ENCODE measurements at places on chromosomes 4 and X.
A peak's percentile ranks its signal among the peaks of the same experiment; 100 is the strongest.

GRCh38 chr4:103934178-103934789, 214.5 kb upstream of the TACR3 start:
- no peak for DNase-seq

DNA sequence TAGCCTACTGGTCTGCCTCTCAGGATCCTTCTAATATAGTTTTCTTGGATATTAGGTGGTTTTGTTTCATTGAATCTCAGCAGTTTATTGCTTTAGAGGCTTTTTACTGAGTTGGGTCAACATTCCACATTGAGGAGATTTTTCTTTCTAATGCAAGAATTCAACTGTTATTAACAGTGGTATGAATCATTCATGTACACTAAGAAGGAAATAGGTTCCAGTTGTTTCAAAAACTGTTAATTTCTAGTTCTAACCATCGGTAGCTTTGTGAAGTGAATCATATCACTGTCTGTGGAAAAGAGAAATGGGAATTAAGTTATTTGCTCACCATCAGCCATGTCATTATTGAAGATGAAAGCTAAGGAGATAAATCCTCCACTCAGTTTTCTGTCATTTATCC, 331.5 kb downstream of the RPA4 start:
- DNase-seq = no peak

DNA sequence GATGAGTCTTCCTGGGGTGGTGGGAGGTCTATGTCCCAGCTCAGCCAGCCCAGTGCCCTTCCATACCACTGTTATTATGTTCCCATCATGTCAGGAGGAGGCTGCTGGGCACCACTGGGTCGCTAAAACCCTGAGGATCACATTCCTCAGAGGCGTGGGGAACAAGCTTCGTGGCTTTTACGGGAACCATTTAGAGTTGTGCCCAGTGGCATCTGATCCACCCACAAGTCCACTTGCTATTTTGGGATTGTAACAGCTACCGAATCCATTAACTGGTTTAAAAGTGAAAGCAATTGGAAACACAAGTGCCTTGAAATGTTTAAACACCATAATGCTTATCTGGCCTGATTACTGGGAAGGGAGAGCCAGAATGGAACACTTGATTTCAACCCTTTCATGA, 13.1 kb upstream of the CCKAR start:
- DNase-seq = no peak

GRCh38 chr4:129900430-129900953, 804.5 kb downstream of the C4orf33 start:
- DNase-seq = peak; percentile 2

- DNase-seq = no peak
Measured at GRCh38 chr4:101153653-101154052, 193.7 kb downstream of the PPP3CA start.

DNA sequence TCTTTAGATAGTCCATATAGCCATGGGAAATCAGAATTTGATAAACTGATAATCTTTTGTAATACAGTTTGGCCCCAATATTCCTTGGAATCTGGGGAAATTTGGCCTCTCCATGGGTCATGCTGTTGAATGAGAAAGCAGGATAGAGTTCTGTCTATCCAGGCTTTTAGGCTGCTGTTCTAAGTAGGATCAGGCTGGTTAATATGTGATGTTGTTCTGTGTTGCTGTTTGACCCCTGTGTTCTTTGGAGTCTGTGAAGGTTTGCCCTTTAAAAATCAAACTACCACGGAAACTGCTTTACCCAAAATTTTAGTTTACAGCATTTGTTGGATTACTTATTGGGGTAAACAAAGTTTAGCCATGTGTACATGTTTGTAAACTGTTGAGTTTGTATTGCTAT, 114.5 kb downstream of the ZNF330 start:
- DNase-seq = no peak

DNA sequence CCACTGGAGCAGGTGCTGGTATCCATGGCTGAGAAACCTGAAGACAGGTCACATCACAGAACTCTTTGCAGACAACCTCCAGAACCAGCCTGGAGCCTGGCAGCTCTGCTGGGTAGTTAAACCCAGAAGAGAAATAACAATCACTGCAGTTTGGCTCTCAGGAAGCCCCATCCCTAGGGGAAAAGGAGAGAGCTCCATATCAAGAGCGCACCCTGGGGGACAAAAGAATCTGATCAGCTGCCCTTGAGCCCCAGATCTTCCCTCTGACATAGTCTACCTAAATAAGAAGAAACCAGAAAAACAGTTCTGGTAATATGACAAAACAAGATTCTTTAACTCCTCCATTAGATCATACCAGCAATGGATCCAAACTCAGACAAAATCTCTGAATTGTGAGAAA, 823.2 kb upstream of the FRG1 start:
- no peak for DNase-seq

DNA sequence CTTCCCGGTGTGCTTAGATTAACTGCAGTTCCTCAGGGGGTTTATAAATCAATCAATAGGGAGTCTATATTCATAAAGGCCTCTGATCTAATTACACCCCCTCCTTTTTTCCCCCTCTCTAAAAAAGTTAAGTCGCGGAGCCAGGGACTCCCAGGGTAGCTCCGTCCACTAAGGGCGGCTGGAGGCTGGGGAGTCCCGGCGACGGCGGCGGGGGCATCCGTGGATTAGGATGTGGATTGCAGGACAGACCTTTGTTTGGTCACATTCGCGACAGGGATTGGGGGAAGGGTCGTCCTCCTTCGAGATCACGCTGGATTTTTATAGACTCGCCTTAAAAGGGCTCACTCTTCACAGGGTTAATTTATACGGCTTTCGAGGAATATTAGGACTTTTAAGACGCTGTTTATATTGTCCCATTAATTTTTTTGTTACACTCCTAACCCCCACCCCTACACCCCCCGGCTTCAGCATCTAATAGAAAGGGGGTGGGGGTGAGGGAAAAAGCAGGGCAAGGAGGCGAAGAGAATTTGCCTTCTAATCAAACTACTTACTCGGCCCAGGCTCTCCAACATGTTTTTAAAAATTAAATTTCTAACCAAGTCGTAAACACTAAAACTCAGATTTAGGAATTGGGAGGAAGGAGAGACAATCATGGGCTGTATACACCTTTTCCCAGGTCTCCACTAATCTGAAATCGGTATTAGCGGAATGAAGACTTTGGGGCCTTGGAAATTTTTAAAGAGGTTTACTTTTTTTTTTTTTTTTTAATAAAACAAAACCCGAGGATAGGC, 8.5 kb downstream of the PITX2 start:
- DNase-seq = no peak

- DNase-seq = no peak
Measured at GRCh38 chr4:26206339-26206738, 114.5 kb upstream of the RBPJ start.

GRCh38 chr4:123747016-123747415, 350.4 kb downstream of the SPRY1 start:
- DNase-seq = no peak

DNA sequence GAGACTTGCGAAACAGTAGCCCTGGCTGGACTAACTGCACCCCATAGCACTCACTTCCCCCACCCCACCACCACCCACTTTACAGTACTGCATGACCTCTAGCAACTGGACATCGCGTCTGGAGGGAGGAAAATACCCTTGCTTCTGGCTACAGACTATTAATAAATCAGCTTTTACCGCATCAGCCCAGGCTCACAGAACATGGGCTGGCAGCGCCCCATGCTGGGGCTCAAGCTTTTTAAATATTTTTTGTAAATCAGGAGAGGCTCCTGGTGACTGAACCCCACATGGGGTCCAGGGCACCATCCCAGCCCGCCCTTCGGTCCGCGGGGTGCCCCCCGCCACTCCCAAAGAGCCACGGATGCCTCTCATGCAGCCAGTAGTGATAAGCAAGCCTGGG, 2.7 kb downstream of the HS6ST2 start:
- no peak for DNase-seq

- DNase-seq = no peak
Measured at GRCh38 chr4:158250321-158250720, 40.0 kb downstream of the TMEM144 start.

- no peak for DNase-seq
Measured at GRCh38 chr4:123621072-123621705, 224.6 kb downstream of the SPRY1 start.

DNA sequence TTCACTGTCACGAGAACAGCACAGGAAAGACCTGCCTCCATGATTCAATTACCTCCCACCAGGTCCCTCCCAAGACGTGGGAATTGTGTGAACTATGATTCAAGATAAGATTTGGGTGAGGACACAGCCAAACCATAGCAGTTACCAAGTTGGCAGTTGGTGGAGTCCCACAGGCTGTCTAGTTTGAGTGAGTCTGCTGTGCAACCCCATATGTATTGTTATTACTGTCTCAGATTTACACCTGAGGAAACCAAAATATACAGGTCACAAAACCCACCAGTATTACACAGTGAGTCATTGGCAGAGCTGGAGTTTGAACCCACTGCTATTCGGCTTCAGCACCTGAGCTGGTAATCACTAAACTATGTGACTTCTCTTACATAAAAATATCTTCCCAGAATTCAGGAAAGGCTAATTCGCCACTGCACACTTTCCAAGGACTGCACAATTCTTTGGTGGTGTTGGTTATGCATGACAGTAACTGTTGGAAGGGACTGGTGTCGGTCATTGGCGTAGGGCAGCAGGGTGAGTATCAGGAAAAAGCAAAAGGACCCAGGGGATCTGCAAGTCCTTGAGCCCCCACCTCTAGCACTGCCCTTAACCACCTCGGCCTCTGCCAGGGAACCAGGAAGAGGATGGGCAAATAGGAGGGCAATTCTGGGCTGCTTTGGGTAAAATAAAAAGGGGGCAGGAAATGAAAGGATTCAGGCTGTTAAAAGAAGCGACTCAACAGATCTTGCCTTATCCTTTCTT, 110.1 kb downstream of the USP46 start:
- DNase-seq = no peak

- DNase-seq = no peak
Measured at GRCh38 chrX:31929366-31929765, 857.5 kb upstream of the FTHL17 start.

GRCh38 chr4:17785858-17786257, 4.4 kb upstream of the FAM184B start:
- no peak for DNase-seq

GRCh38 chrX:17812763-17813162, 48.3 kb downstream of the RAI2 start:
- DNase-seq = peak; percentile 8

DNA sequence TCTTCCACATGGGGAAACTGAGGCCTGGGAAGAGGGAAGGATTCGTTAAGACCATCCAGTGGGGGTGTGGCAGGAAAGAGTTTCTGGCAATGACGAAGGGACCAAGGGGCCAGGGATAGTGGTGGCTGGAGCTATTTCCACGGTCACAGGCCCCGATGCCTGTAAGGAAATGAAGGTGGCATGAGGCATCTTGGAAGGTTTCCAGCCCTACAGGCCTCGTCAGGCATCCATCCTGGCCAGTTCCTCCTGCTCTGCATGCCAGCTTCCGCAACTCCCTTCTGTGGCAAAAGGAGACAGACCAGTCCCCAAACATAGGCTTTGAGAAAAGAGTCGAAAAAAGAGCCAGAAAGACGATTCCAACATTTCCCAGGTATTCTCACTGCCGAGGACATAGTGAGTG, 9.2 kb upstream of the C4orf50 start:
- no peak for DNase-seq

DNA sequence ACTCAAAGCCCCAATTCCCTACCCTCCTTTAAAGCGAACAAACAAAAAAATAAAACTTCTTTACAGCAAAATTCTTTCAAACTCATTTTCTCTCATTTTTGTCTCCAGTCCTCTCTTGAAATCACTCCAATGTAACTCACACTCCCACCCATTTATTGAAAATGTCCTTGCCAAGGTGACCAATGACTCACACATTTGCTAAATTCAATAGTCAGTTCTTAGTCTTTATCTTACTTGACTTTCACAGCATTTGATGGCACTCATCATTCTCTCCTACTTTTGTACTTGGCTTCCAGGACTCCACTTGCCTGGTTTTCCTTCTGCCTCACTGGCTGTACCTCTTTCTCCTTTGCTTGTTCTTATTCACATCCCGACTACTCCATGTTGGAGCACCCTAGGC, 19.9 kb downstream of the CC2D2A start:
- no peak for DNase-seq

DNA sequence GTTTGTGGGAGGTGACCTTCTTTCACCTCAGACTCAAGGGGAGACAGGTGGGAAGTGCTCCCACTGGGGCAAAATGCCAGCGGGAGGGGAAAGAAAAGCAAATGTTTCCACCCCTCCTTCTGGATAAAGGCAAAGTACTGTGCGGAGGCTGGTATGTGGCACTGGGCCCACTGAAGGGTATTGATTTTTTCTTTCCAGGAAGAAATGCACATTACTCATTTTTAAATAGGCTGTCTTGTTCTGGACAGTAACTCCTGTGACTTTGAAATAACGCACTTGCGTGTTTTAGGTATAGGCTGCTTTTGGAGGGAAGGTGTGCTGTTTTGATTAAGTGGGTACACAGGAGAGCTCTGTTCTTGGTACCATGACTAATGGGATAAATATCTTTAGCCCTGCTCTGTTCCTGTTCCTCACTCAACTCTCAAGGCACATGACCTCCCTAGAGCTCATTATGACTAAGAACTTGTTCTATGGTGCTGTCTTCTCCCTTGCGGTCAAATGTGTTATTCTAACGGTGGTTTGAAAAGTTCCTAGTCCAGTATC, 40.7 kb upstream of the MBTPS2 start:
- DNase-seq = no peak

DNA sequence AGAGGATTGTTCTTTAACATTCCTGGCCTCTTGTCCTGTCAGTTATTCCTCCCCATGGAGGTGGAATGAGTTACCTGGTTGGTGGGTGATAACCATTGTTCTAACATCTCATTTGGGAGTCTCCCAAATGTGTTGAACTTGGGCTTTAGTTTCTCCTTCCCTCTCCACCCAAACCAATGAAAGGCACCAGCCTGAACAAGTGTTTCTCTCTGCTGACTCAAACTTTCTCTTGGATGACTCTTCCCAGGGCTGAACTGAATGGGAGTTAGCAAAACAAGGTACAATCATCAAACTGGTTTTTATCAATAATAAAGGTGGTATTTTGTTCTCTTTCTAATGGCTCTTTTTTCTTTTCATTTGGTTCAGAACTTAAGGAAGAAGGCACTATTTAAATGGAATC, 2.7 kb downstream of the DYNLT3 start:
- no peak for DNase-seq

DNA sequence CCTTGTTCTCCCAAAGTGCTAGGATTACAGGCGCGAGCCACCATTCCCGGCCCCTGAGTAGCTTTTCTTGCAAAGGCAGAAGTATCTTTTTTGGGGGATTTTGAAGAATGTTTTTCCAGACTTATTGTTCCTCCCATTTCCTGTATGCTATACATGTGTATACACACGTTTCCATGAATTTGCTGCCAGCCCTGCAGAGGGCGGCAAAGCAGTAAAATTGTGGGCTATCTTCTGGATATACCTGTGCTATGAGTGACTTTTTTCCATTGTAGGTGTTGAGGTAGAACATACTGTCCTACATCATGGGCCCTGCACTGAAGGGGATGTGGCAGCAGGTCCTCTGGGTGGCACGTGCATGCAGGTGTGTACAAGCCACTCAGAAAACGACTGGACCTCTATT, 16.9 kb upstream of the MED28 start:
- peak; percentile 45 for DNase-seq

DNA sequence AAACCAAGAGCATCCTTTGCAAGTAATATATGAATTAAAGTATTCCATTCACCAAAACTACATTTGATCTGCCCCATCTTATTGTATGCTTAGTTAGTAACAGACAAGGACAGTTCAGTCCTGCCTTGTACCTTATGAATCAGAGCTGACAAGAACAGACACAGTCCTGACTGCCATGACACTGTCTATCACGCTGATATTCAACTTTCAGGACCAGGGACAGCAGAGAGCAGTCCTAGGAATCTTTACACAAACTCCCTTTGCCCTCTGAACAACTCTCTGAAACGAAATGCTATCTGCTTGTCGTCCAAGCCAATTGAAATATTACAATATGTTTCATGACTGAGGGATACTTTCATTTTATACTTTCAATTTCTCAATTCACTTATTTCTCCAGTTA, 268.6 kb upstream of the VCX start:
- DNase-seq = no peak

Measured in HuH-7 (cell line).